Left kidney (tissue), 8 donors: ENCODE measurements at places on chromosomes 7 and 10. TPM values are rescaled to one million over a fixed set of nuclear protein-coding genes. Genes with fewer than 3 reads are reported as not detected.

The HMX2 gene
- polyA plus RNA-seq = 0.75 TPM

DNA sequence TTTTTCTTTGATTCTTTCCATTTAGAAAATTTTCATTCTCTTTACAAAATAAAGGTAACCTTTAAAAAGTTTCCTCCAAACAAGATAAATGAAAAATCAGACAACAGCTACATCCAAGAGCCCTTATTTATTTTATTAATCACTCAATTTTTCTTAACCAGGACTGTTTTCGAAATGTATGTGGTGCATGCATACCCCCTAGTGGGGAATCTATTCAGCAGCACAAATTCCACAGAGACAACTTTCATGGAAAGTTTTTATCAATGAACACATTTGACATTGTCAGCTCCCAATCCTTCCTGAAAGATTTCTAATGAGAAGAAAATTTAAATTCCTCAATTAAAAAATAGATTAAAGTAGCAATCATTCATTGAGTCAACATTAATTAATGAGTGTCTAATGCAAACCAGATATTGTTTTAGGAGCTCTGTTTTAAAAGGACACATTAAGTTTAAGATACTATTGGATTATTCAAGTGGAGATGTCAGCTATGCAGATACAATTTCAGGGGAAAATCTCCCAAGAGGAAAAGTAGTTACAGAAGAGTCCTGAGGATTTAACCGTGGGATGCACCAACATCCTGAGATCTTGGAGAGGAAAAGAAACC lies 5.2 kb upstream of the HTR7 start:
- no peak for DNase-seq

DNA sequence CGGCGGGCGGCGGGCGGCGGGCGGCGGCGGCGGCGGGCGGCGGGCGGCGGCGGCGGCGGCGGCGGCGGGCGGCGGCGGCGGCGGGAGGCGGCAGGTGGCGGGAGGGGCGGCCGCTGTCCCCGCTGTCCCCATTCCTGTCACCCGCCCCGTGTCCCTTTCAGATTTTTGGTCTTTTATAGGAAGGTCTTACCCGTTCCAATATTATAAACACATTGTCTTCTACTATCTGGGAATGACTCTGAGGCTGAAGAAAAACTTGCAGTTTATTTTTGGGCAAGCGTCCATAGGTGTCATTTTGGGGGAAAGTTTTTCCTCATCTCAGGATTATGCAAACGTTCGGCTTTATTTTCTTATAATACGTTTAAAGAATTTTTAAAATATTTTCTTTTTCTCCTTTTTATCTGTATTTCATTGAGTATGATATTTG lies 578 bp downstream of the ZNF713 start:
- no peak for DNase-seq

DNA sequence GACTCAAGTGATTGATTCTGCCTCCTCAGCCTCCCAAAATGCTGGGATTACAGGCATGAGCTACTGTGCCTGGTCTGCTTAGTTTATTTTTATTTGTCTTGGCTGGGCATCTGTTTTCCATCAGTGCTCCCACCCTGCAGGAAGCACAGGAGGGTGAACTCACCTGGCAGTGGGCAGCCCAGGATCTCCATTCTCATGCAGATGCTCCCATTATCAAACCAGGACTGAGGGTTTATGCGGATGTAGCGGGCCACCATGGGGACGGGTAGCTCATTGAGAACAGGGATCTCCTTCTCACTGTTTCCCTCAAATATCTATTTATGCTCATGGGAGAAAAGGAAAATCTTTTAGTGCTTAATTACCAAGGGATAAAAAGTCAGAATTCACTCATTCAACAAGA lies 93.8 kb downstream of the CPXM2 start:
- DNase-seq = no peak

GRCh38 chr7:39810204-39810642 lies 139.8 kb upstream of the CDK13 start:
- DNase-seq = no peak

- no peak for DNase-seq
These were observed 149.5 kb downstream of the SEC23IP start for GRCh38 chr10:120041807-120042559.

DNA sequence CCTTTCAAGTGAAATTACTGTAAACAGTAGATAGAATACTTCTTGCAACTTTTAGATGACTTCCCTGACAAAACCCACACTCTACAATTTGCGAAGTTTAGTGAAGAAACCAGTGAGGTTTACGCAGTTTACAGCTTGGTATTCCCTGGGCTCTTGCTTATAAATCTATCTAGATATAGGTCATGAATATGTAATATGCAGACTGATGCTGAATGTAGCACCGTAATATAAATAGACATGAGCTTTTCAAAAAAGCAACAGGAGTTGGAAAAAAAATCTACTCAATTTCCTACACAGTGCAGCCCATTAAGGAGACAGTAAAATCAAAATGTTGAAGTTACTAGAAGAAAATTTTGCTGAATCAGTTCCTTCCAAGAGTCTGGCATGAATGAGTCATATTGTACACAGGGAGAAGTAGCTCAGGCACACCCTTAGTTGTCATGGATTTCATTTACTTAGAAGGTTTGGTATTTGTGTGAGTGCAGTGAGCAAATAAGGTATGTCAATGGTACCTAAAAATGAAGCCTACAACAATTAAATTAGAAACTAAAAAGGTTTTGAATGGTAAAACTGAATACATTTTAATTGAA lies 67.7 kb upstream of the NEUROD6 start:
- DNase-seq = no peak

GRCh38 chr7:17506095-17506494 lies 207.6 kb downstream of the AHR start:
- DNase-seq = no peak

DNA sequence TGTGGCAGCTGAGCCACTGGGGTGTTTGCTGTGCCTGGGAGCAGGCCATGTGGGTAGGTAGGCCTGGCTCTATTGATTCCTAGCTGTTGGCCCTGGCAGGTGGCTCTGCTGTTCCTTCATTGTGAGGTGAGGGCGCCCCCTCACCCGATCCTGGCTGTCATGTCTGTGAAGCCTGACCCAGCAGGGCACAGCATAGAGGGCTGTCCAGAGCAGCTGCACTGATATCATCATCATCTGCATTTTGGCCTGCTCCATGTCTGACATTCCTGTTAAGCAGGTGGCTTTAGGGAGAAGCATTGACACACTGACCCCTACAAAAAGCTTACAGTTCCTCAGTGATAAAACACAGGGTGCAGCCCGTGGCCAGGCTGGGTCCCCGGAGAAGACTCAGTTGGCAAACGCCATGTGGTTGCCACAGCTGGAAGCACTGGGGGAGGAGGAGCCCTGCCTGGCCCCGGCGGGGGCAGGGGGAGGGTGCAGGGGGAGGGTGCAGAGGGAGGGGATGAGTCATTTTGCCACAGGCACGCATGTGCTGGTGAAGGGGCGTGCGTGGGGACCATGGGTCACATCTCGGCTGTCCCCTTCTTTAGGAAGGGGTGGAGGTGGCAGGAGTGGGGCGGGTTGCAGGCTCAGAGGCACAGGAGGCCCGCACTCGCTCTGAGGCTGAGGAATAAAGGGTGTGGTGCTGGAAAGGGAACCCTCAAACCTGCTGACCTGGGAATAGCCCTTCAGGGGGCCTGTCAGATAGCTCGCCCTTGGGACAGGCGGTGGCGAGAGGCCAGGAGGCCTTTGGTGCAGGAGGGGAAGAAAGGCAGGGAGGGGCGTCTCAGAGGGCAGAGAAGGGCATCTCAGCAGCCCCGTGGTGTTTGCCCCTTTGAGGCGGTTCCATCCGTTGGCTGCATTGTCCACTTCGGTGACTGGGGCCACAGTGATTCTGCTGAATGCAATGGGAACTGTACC lies 31.6 kb downstream of the IKZF1 start:
- no peak for DNase-seq
